ENCODE measurements at places on chromosomes 12 and 14. TPM values are rescaled to one million over a fixed set of nuclear protein-coding genes. Genes with fewer than 3 reads are reported as not detected.

DNA sequence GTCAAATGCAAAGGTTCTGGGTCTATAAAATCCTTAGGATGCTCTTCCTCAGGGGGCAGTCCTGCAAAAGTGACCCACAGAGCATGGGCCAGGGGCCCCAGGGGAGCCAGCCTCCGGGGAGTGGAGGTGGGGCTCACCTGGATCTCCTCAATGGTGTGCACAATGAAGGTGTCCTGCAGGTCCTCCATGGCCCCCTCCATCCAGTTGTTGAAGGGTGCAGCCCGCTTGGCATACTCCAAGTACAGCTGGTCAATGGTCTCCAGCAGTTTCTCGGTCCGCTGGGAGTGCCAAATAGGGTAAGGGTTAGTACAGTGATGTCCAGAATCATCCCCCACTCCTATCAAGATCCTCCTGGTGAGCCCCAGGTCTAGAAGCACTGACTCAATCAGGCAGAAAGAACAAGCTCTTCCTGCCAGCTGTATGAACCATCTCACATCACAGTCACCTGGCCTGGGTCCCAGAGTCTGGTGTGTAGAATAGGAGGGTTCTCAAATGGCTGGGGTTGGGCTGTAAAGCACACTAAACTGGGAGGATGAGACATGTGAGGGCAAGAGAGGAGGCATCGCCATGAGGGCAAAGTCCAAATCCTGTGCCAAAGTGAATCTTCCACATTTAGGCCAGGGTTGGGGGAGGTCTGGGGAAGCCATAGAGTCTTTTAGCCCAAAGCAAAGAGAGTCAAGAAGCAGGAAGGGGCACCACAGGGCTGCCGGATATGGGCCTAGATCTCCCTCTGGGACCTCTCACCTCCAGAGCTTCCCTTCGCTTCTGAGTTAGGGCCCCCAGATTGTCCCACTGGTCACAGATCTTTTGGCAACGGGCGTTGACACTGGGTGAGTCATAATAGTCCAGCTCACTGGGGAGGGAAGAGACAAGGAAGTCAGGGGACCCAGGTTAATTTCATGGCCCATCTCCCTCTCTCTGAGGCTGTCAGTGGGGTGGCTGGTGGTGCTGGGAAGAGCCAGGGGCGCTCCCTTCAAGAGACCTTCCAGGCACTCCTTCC, 91.5 kb upstream of the ZFP36L1 start:
- no peak for DNase-seq

TAS2R8 gene
- 0.20 TPM for polyA plus RNA-seq

DNA sequence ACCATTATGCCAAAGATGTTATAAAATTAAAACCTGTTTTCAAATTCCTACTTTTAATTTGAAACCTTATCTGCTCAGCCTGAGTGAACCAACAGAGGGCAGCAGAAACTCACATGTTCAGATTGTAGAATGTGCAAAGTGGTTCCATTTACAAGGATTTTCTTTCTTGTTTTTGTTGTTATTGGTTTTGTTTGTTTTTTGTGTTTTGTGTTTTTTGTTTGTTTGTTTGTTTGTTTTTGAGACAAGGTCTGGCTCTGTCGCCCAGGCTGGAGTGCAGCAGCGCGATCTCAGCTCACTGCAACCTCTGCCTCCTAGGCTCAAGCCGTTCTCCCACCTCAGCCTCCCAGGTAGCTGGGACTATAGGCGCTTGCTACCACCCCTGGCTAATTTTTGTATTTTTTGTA, 22.8 kb upstream of the GARIN2 start:
- DNase-seq: peak; percentile 43

PROX2 gene
- 0.04 TPM for polyA plus RNA-seq

TTC6 gene
- polyA plus RNA-seq: not detected

DNA sequence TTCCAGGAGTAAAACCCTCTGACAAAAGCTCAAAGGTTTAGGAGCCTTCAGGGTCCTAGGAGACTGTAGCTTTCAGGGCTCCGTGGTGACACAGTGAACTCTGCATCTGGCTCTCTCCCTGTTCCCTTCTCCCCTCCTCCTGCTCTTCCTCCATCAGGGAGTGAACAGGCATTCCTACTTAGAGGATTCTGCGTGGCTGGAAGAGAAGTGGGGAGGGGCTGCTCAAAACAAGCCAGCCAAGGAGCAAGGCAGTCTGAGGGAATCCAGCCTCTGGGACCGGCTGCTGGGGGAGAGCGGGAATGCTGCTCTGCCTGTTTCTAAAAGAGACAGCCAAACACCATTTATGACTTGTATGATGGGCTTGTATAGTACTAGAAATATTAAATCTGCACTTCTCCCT, 49.5 kb downstream of the RBMS2 start:
- no peak for DNase-seq

- DNase-seq: no peak
These were observed 22.7 kb upstream of the PNMA1 start for GRCh38 chr14:73736842-73737241.

- no peak for DNase-seq
These were observed 8.0 kb upstream of the CPNE6 start for GRCh38 chr14:24063263-24063836.

DNA sequence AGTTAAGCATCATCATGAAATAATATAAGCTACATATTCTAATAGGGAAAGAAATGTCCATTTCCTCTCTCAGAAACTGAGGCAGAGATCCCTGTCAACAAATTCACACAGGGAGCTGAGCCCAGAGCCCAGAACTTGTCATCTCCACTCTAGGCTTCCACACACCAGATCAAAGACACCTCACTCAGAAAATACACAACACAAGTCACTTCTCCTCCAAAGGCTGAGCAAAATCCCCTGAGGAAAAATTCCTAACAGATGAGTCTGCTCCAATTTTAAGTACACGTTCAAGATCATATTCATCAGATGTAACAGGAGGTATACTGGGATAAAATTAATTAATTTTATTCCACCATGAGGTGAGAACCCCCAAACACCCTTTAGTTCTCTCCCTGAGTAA, 227.3 kb downstream of the DPF3 start:
- DNase-seq: no peak

DNA sequence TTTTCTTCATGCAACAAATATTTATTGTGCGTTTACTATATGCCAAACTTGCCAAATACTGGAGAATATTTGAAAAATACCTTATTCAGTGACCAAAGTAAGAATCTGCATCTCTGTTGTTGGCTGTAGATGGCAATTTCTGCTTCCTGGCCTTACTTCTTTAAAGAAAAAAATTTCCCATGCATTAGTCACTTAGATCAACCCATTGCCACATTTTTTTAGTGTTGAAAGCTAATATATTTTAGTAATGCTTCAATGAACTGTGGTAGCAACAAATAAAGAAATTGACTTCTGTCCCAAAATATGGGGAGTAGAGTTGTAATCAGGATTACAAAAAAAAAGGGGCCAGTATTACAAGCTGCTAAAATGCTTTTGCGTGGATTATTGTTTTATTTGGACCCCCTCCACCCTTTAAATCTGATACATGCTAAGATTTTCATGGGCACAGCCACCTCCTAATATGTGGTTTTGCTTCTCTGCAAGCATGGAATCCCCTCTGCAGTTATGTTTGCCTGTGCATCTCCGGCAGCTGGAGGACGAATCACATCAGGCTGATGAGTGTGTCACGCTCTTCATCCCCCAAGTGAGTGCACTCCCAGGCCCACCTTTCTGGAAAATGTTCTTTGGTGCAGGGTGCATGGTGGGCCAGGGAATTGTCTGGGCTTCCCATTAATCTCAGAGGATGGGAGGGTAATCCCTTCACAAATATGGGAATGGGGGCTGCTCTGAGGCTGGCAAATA, 38.1 kb upstream of the PTCSC3 start:
- no peak for DNase-seq

YARS2 gene
- 11.8 TPM for polyA plus RNA-seq

SYNDIG1L gene
- polyA plus RNA-seq: 0.16 TPM

- DNase-seq: peak; percentile 29
These were observed 16.4 kb upstream of the AMN1 start for GRCh38 chr12:31745242-31745641.

- DNase-seq: no peak
These were observed 128.6 kb upstream of the CCDC175 start for GRCh38 chr14:59705245-59705644.

DNA sequence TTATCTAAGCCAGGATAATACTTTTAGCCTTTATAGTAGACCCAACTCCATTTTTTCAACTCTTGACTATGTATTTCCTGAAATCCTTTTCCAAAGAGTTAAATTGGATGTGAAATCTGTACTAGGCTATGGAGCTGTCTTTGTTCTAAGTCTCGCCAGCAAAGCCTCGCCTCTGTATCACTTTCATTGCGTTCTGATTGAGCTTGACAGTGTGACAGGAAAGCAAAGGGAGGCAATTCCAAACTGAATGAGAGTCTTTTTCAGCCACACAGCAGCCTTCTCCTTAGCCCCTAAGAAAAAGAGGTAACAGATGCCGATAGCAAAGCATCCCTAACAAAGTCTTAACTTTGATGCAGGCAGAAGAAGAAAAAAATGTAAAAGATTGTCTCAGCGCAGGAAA, 154.6 kb upstream of the OTX2 start:
- DNase-seq: no peak

ITGB7 gene
- polyA plus RNA-seq: 216 TPM

LMNTD1 gene
- not detected for polyA plus RNA-seq

CAPS2 gene
- 1.8 TPM for polyA plus RNA-seq
